CD4-positive, alpha-beta T cell (primary cell): ENCODE measurements at places on chromosomes 12 and 14. TPM values are rescaled to one million over a fixed set of nuclear protein-coding genes. Genes with fewer than 3 reads are reported as not detected.

- H3K36me3 ChIP-seq, result no peaks in the 10 kb centered on the region
- H3K4me1 ChIP-seq, result no peaks in the 10 kb centered on the region
- H3K27ac ChIP-seq, result no peak overlapping the region
Measured at GRCh38 chr12:8453796-8454195, 2.0 kb upstream of the CLEC6A start.

DIO3 gene
- total RNA-seq, result not detected

RTN1 gene
- not detected for total RNA-seq

RPGRIP1 gene
- not detected for total RNA-seq

LRRIQ1 gene
- total RNA-seq, result not detected
